ENCODE measurements at places on chromosomes 7 and 10. TPM values are rescaled to one million over a fixed set of nuclear protein-coding genes. Genes with fewer than 3 reads are reported as not detected.
A peak's percentile ranks its signal among the peaks of the same experiment; 100 is the strongest.

- no peaks in the 10 kb centered on the region for H3K4me1 ChIP-seq
- H3K36me3 ChIP-seq = no peaks in the 10 kb centered on the region
- no peak overlapping the region for H3K27ac ChIP-seq
These were observed 157.5 kb upstream of the PLXDC2 start for GRCh38 chr10:19658622-19659233.

DNA sequence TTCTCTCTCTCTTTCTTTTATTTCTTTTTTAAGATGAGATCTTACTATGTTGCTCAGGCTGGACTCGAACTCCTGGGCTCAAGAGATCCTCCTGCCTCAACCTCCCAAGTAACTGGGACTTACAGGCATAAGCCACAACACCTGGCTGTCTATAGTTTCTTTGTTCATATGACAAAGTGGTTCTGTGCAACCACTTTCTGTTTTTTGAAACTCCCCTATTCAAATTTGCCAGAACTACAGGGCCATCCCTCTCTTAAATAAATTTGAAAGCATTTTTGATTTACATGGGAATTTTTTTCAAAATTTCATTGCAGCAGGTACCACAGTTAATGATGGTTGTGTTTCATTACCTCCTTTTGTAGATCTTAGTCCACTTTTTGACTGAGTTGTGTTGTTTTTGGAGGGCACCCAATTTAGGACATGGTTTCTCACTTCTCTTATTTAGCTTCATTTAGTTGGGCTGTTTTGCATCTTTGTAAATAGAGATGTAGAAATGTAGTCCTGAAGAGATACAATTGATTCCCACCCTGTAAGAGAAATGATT is 119.2 kb downstream of the LRRC4 start:
- DNase-seq = no peak
- H3K27ac ChIP-seq = no peak overlapping the region
- no peaks in the 10 kb centered on the region for H3K27me3 ChIP-seq
- no peak overlapping the region for H3K4me3 ChIP-seq

PLPP4 gene
- not detected for total RNA-seq

DNA sequence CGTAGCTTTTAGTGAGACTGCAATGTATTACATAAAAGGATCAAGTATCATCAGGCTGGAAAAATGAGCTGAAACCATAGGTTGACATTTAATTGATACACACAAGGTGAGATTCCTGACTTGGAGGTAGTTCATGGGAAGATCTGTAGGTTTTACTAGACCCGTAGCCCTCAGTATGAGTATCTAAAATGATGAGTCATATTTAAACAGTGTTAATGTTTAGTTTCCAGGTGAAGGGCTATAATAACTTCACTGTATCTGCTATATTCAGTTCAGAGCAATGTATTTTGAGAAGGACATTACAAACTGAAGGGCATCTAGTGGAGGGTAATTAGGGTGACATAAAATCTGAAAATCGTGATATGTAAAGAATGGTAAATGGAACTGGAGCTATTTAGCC is 35.0 kb downstream of the ENTPD1 start:
- peaks cover 5% of the 10 kb centered on the region for H3K27me3 ChIP-seq
- no peak overlapping the region for H3K27ac ChIP-seq
- H3K4me3 ChIP-seq = no peak overlapping the region
- H3K4me1 ChIP-seq = peaks cover 12% of the 10 kb centered on the region

DNA sequence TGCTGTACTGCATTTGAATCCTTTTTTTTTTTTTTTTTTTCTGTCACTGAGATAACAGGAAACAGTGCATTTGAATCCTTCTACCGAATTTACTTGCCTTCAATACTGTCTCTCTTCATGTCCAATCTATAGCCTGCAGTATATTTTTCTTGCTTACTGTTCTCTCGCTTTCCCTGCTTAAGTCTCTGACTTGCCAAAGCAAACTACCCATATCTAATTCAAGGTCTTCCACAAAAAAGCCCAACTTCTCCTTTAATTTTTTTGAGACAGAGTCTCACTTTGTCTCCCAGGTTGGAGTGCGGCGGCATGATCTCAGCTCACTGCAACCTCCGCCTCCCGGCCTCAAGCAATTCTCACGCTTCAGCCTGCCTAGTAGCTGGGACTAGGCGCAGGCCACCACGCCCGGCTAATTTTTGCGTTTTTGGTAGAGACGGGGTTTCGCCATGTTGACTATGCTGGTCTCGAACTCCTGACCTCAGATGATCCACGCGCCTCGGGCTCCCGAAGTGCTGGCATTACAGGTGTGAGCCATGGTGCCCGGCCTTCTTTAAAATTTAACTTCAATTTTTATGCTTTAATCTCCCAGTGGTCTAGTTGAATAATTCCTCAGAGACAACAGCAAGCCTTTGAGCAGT is 882 bp downstream of the PDCD11 start:
- peaks cover 59% of the 10 kb centered on the region for H3K4me1 ChIP-seq
- peaks cover 48% of the 10 kb centered on the region for H3K36me3 ChIP-seq
- no peaks in the 10 kb centered on the region for H3K27me3 ChIP-seq
- peak; percentile 10 for DNase-seq

- H3K36me3 ChIP-seq = no peaks in the 10 kb centered on the region
- H3K4me3 ChIP-seq = no peak overlapping the region
- no peak for DNase-seq
- no peaks in the 10 kb centered on the region for H3K27me3 ChIP-seq
- H3K27ac ChIP-seq = no peak overlapping the region
These were observed 11.3 kb downstream of the PIK3AP1 start for GRCh38 chr10:96708996-96709395.

NANOS1 gene
- 0.31 TPM for total RNA-seq

NPSR1 gene
- total RNA-seq = not detected

GRCh38 chr10:61993711-61994401 is 92.4 kb downstream of the ARID5B start:
- DNase-seq = no peak
- H3K27me3 ChIP-seq = no peaks in the 10 kb centered on the region
- H3K36me3 ChIP-seq = peaks cover 62% of the 10 kb centered on the region
- H3K4me3 ChIP-seq = peak overlapping the region; percentile 57
- peaks cover 86% of the 10 kb centered on the region for H3K4me1 ChIP-seq

- H3K27ac ChIP-seq = no peak overlapping the region
- H3K4me3 ChIP-seq = no peak overlapping the region
- DNase-seq = no peak
These were observed 60.2 kb downstream of the SHOC2 start for GRCh38 chr10:110979611-110980010.

- H3K36me3 ChIP-seq = peaks cover 16% of the 10 kb centered on the region
- H3K4me3 ChIP-seq = no peak overlapping the region
- DNase-seq = no peak
- H3K27ac ChIP-seq = no peak overlapping the region
- H3K4me1 ChIP-seq = peaks cover 21% of the 10 kb centered on the region
- no peaks in the 10 kb centered on the region for H3K27me3 ChIP-seq
These were observed 11.9 kb upstream of the INPP5F start for GRCh38 chr10:119713744-119714483.

GRCh38 chr7:123823898-123824753 is 20.8 kb upstream of the HYAL4 start:
- H3K4me1 ChIP-seq = peaks cover 18% of the 10 kb centered on the region
- H3K27me3 ChIP-seq = peaks cover 12% of the 10 kb centered on the region
- no peak overlapping the region for H3K4me3 ChIP-seq
- peak; percentile 81 for DNase-seq

MCM10 gene
- total RNA-seq = 74.2 TPM

GRCh38 chr10:3783682-3784432 is 1.2 kb downstream of the KLF6 start:
- peaks cover 41% of the 10 kb centered on the region for H3K4me1 ChIP-seq
- H3K27ac ChIP-seq = peak overlapping the region; percentile 98
- DNase-seq = peak; percentile 46
- peaks cover 61% of the 10 kb centered on the region for H3K36me3 ChIP-seq

ST8SIA6 gene
- 0.38 TPM for total RNA-seq

GRCh38 chr7:68684246-68684839 is 913.9 kb upstream of the AUTS2 start:
- H3K27ac ChIP-seq = no peak overlapping the region
- no peaks in the 10 kb centered on the region for H3K27me3 ChIP-seq
- no peak for DNase-seq
- H3K4me1 ChIP-seq = no peaks in the 10 kb centered on the region

TMEM176B gene
- total RNA-seq = not detected

- peaks cover 4% of the 10 kb centered on the region for H3K4me1 ChIP-seq
- H3K27ac ChIP-seq = no peak overlapping the region
- H3K27me3 ChIP-seq = peaks cover 34% of the 10 kb centered on the region
- H3K36me3 ChIP-seq = no peaks in the 10 kb centered on the region
These were observed 27.7 kb upstream of the BPGM start for GRCh38 chr7:134618756-134619530.

GRCh38 chr7:29147821-29148220 is 1.5 kb upstream of the CPVL start:
- no peak overlapping the region for H3K4me3 ChIP-seq
- DNase-seq = no peak
- no peak overlapping the region for H3K27ac ChIP-seq

GRCh38 chr10:130244928-130245495 is 108.8 kb downstream of the GLRX3 start:
- no peak overlapping the region for H3K27ac ChIP-seq
- DNase-seq = no peak
- H3K36me3 ChIP-seq = peaks cover 4% of the 10 kb centered on the region
- H3K27me3 ChIP-seq = peaks cover 23% of the 10 kb centered on the region
- no peak overlapping the region for H3K4me3 ChIP-seq
- H3K4me1 ChIP-seq = peaks cover 14% of the 10 kb centered on the region

MEPCE gene
- total RNA-seq = 41.3 TPM

- H3K4me3 ChIP-seq = no peak overlapping the region
- DNase-seq = no peak
- H3K36me3 ChIP-seq = no peaks in the 10 kb centered on the region
- H3K4me1 ChIP-seq = no peaks in the 10 kb centered on the region
- H3K27ac ChIP-seq = no peak overlapping the region
These were observed 532.4 kb downstream of the INHBA start for GRCh38 chr7:41170466-41170865.

KAZALD1 gene
- 0.58 TPM for total RNA-seq

DNA sequence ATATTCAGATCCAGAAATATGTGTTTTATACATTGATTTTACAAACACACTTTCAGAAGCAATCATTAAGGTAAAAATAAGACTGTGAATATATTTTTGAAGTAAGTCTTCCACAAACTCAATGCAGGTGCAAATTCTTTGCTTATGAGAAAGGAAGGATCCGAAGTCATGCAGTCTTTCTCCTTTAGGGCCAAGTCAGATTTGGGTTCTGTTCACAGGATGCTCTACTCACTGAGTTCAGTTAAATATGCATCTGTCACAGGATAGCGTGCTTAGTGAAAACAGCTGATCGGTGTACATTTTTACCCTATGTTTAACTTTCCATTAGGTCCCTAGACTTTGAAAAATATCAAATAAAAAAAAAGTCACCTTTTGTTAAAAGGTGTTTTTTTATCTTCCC is 608.5 kb downstream of the PHTF2 start:
- no peaks in the 10 kb centered on the region for H3K4me1 ChIP-seq
- no peaks in the 10 kb centered on the region for H3K27me3 ChIP-seq
- no peak overlapping the region for H3K4me3 ChIP-seq
- no peaks in the 10 kb centered on the region for H3K36me3 ChIP-seq
- no peak overlapping the region for H3K27ac ChIP-seq
- no peak for DNase-seq

CUEDC2 gene
- 68.6 TPM for total RNA-seq
